ENCODE measurements at places on chromosomes 4 and X.

GRCh38 chr4:76556452-76556851 lies 121.4 kb downstream of the SHROOM3 start:
- no peaks in the 10 kb centered on the region for H3K27me3 ChIP-seq
- no peaks in the 10 kb centered on the region for H3K4me1 ChIP-seq
- H3K27ac ChIP-seq: no peak overlapping the region
- H3K36me3 ChIP-seq: no peaks in the 10 kb centered on the region
- DNase-seq: no peak

DNA sequence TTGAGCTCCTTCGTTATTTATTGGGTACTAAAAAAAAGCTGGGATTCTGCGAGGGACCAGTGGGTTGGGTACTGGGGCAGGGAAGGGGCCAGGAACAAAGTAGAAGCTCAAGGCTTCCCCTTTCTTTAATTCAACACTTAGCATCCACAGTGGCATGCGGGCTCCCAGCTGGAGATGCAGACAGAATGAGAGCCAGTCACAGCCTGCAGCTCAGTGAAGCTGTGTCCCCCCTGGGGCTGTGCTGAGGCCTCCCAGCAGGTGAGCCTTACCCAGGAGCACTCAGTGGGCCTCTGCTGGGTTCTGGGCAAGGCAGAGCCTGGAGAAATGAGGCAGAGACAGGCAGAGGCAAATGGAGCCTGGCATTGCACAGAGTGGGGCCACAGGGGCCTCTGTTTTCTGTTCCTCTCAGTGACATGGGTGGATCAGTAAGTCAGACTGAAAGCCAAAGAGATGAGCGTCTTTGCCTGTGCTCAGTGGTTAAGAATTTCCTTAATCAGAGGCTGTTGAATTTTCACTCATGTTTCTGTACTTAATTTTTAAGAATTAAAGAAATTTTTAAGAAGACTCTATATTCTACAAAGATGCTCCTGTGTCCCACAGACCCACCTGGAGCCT lies 181.4 kb upstream of the RBPJ start:
- H3K36me3 ChIP-seq: no peaks in the 10 kb centered on the region
- H3K27ac ChIP-seq: no peak overlapping the region
- H3K4me1 ChIP-seq: peaks cover 2% of the 10 kb centered on the region

- H3K4me3 ChIP-seq: no peak overlapping the region
- no peak overlapping the region for H3K27ac ChIP-seq
- no peaks in the 10 kb centered on the region for H3K36me3 ChIP-seq
- no peak for DNase-seq
- H3K27me3 ChIP-seq: no peaks in the 10 kb centered on the region
Measured at GRCh38 chr4:77578145-77578544, 27.5 kb upstream of the CXCL13 start.

DNA sequence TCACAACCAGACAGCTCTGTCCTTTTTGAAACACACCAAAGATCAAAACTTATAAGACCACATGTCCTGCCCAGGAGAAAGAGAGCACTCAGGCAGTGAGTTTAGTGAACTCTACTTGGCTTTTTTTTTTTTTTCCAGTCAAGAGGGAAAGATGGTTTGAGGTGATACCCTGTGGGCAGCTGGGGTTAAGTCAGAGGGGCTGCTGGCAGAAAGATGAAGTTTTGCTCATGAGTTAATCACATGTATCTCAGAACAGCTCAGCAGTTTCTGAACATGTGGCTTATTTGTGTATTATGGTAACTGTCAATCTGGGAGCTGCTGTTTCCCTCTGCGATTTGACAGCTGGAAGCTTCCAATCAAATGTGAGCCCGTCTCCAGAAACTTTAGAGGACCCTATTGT lies 56.4 kb upstream of the MAP3K15 start:
- no peak overlapping the region for H3K4me3 ChIP-seq
- peaks cover 13% of the 10 kb centered on the region for H3K4me1 ChIP-seq
- no peaks in the 10 kb centered on the region for H3K27me3 ChIP-seq

DNA sequence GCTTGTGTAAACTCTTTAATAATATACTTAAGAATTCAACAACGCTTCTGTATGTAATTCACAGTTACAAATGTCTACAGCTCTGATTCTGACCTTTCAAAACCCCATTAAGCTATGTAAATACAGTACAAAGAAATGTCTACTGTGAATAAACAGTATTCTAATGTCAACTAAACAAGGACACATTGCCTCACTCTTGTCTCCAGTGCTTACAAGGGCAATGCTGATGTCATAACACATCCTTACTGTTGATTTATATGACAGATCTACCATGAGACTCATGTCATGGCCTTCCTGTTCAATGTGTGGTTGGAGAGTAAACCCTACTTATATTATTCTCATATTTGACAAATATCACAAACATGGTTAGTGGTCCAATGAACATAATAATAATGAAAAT lies 256.1 kb upstream of the ADGRL3 start:
- DNase-seq: no peak
- H3K27me3 ChIP-seq: no peaks in the 10 kb centered on the region
- H3K36me3 ChIP-seq: no peaks in the 10 kb centered on the region
- peaks cover 10% of the 10 kb centered on the region for H3K4me1 ChIP-seq

DNA sequence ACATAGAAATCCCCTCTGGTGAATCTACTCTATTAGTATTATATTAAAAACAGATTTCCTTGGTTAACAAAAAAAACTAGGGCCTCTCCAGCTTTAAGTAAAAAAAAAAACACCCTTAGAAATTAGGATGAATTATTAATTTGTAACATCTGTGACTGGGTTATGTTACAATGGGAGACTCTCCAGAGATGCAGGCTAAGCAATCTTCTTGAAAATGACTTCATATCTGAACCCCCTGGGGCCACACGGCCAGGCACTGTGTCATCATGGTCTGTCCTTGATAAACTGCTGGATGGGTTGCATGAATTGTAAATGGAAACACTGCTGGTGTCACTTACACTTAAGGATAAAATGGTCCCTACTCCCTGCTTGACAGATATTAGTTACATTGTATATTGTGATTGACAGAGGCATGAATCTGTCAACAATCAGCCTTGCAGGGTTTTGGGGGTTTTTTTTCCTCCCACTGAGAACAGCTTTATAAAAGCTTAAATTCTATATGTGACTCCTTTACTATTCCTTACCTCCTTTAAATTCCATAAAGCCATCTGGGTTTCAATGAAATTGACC lies 49.1 kb downstream of the PRKG2 start:
- no peak overlapping the region for H3K27ac ChIP-seq
- no peak for DNase-seq
- H3K4me3 ChIP-seq: no peak overlapping the region
- no peaks in the 10 kb centered on the region for H3K27me3 ChIP-seq
